Glutamatergic neuron (in vitro differentiated cells): ENCODE measurements at places on chromosomes 4 and X.

DNA sequence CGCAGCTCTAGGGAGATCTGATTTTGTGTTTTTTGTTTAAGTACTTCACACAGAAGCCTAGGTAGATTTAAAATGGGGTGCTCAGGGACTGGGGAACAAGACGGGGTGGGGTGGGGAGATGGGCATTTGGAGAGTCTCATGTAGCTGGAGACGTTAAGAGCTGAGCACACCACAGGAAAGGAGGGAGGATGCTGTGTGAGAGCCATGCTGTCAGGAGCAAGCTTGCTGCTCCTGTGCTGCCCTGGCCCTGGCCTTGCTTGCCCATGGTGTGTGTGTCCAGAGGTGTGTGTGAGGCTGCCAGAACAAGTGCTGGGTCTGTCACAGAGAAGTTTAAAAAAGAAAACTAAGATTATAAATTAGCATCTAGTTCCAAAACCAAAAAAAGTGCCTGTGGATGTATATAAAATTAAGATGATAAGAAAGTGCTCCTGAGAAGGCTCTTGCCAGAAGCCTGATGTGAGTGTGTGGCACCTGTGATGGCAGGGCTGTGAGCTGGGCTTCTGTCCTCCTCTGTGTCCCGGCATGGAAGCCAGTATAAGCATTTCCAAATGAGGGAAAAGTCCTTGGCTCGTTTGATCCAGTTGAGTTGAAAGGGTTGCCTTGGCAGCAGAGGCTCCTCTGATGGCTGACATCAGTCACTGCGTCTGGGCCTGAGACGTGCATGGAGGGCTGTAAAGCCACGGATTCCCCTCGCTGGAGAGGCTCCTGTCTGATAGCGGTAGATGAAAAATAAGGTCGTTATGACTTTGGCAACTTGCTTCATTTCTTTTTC is 63.5 kb downstream of the NELFA start:
- no peak for DNase-seq

DNA sequence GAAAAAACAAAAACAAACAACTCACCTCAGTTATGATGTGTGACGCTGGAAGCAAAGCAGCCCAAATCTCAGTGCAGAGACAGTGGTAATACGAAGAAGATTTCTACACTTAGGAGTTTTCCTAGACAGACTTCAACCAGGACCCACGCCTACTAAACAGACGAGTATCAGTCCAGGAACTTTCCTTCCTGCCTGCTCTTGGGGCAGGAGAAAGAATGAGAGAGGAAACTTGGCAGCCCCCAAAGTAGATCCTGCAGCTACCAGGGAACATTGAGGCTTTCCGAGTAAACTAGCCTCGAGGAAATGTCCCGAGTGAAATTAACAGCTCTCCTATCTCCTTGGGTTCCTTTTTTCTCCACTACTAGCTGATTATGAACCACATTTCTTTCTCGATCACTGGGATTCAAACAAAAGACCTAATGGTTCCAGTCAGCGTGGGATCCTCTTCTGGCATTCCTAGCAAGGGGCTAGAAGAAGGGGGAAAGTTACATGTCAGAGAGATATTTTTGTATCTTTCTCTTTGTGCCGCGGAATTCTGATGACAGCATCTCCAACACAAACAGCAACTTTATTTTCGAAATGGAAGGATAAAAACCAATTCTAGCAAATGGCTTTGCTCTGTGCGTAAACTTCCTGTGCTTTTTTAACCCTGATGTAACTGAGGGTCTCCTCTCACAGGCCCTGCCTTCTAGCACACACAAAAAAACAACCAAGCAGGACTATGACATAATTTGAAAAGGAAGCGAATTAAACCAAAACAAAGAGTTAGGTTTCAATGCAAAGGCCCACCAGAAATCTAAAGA is 53.2 kb downstream of the PPM1K start:
- DNase-seq: no peak

- DNase-seq: no peak
Observed at GRCh38 chr4:38639242-38639641, 24.8 kb upstream of the KLF3 start.

DNA sequence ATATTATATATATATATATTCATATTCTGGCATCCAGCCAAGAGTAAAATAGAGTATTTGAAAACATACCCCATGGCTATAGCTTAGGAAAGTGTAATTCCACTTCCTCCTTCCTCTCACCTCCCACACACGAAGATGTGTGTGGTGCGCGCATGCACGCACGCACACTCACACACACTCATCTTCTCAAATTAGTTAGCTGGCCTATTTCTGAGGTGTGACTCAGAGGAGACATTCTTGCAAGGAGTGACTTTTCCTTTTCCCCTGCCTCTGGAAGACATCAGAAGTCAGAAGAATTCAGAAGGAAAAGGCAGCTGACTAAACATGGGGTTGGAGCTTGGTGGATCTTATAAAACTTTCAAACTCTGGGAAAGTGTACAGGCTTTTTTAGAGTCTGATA is 8.8 kb downstream of the ENPEP start:
- DNase-seq: no peak

DNA sequence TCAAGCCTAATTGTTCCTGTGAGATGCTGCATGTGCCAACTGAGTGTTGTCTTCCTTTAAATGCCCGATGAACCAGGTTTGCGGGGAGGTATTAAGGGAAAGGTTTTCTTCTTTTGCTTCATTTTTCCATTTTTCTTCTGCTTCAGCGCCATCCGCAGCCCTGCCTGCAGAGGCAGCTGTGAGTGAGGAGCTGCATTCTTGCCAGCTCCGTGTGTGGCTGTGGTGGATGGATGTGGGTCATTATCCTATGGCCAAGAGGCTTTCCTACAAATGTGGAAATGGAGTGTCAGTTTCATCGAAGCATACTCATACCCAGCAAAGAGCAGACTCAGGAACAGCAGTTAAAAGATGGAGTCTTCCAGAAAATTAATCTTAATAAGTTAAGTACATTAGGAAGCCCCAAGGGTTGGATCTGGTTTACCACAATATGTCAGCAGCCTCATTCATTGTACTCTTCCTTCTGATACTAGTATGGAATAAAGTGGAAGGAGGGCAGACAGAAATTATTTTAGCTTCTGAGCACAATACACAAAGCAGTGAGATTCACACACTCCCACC is 37.6 kb downstream of the TNIP3 start:
- DNase-seq: no peak

- no peak for DNase-seq
Observed at GRCh38 chr4:84677093-84677492, 94.2 kb downstream of the CDS1 start.

DNA sequence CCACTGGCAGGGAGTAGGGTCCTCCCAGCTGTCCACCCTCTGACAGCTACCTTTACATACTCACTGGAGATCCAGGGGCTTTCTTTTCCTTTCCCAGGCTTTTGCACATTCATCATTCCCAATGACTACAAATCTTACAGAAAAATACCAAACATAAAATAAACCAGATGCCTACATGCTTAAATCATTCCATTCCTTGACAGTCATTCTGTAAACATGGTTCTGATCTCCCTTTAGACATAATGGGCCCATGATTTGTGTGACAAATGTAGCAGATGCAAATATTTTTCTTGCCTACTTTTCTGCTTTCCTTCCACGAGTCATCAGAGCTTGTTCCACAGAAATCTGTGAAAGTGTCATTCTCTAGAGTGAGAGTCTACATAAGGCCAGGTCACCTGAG is 207.0 kb downstream of the IDS start:
- no peak for DNase-seq

DNA sequence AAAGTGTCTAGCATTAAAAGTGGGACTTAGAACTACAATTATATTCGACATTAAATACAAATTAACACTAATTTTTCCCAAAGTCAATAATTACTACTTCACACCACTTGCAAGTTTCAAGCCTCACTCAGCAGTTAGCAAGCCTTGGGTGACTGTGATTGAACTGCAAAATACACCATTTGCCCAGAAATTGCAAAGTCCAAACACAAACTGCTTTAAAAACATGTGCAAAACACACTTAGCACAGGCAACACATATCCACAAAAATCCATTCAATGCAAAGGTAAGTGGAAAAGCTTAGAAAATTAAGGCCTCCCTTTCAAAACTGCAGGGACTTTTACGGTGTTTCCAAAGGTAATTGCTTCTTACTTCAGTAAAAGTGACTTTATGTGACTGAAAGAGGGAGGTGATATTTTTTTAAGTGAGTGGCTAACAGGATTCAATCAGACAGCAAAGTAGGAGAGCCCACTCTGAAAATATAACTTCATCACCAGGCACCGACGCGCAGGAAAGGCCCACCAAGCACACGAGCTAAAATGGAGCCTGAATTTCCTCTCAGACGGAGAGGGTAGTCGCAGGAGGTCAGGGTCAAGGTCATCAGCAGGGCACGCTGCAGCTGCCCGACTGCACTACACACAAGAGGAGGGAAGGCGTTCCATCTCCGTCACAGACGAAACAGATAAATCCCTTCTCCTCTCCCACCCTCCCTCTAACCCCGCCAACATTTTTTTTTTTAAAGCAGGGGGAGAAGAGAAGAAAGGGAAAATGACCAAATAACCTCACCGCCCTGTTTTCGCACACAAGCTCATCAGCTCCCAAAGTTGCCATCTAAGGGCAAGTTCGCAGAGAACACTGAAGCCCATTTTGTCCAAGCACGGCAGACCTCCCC is 3.1 kb downstream of the ZNF827 start:
- peak; percentile 76 for DNase-seq

DNA sequence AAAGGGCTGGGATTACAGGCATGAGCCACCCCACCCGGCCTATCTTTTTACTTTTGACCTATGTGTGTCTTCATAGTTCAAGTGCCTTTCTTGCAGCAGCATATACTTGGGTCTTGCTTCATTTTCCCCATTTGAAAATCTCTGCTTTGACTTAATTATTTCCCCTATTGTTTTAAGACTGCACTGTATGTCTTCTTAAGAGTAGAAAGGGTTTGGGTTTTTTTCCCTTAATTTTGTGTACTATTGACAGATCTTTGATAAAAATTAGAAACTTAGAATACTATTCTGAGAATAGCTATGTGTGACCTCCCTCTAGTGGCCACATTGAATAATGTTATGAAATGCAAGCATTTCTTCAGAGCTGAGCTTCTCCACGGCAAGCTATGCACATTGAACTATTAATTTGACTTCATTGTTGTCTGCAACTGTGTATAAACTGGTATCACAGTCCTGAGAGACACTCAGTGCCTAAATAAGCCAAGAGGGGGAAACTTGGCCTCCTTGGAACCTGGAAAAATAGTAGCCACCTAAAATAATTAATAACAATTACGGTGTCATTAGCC is 8.7 kb upstream of the SLC25A4 start:
- DNase-seq: no peak

DNA sequence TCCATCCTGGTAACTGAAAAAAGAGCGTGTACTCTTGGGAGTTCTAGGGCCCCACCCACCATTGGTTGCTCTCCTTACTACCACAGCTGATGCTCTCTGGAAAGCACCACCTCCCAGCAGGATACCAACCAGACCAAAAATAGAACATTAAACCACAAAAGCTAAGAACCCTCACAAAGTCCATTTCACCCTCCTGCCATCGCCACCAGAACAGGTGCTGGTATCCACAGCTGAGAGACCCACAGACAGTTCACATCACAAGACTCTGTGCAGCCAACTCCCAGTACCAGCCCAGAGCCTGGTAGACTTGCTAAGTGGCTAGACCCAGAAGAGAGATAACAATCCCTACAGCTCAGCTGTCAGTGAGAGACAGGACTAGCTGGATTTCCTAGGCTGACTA is 240.6 kb downstream of the PABPC4L start:
- DNase-seq: no peak

GRCh38 chr4:56892691-56893090 is 15.0 kb upstream of the REST start:
- no peak for DNase-seq

- DNase-seq: no peak
Observed at GRCh38 chr4:145812919-145813318, 125.7 kb downstream of the ZNF827 start.

GRCh38 chr4:48102303-48102702 is 31.7 kb downstream of the TXK start:
- no peak for DNase-seq
